ENCODE measurements at places on chromosomes 5 and 9.

GRCh38 chr5:143010351-143010750 lies 240.2 kb downstream of the ARHGAP26 start:
- no peak for DNase-seq

DNA sequence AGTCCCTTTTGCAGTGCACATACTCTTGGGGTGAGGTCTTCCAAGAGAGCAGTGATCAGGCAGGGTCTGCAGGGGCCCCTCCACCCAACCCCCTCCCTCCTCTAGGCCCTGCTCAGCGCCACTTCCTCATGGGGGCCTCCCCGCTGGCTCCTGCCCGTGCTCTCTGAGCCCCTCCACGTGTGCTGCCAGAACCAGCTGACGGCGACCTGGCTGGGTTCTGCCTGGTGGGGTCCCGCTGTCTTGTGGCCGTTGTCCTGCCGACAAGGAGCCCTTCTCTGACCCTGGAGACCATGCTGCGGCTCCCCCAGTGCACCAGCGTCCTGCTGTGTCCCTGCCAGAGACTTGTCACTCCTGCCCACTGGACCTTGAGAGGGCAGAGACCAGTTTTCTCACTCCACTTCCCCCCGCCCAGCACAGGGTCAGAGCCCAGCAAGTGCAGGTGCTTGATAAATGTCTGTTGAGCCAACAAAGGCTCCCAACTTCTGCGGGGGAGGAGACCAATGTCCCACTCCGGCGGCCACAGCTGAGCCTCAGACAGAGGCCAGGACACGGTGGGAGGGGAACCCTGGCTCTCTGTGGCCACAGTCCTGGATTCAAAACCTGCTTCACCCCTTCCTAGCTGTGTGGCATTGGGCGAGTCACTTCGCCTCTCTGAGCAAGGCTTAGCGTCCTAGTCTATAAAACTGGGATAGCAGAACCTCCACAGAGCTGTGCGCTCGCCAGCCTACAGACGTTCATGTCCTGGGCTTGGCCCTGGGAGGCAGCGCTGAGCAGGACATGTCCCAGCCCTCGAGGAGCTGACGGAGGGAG lies 24.8 kb downstream of the SARDH start:
- no peak for DNase-seq

GRCh38 chr5:40484495-40484894 lies 195.2 kb upstream of the PTGER4 start:
- DNase-seq: no peak

DNA sequence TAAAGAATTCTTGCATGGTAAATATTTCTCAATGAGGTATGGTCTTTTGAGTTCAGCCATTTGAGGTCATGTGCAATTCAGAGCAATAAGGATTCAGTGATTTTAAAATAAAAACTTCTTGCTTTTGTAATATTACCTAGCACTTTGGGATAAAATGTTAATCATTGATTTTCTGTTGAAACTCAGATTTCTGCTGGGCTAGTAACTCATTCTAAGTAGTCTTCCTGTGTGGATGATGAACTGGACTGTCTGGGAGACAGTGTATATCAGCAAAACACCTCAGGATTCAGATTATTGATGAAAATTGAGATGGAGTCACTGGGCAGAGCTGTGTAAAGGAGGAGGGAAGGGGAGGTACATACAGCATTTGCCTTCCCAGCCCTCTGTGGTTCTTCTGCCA lies 10.8 kb upstream of the PSAT1 start:
- DNase-seq: no peak

DNA sequence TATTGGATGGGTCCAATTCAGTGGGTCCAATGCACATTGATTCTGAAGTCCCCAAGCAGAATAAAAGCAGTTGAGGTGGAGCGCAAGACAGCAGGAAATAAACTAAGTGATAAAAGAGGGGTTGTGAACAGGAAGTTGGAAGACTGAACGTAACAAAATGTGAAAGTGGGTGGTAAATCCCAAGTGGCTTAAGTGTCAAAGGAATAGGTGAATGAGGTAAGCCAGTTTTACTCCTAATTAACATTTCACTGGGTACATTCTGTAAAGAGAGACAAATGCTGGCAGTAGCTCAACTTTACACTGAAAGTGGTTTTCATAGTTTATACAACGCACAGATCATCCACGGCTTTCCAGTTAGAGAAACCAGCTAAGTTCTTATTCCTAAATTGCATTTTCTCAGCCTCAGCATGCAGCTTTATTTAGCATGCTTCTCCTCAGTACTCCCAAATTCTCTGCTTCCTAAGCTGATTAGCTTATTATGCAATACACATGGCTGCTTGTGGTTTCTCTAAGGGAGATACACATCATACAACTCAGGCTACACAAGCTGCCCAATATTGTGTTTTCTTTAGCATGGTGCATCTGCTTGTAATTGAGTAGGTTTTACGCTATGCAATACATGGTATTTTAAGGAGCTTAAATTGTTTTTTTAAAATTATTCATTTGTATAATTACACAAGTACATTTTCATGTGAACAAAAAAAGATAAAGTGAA lies 34.2 kb upstream of the HSD17B4 start:
- no peak for DNase-seq

DNA sequence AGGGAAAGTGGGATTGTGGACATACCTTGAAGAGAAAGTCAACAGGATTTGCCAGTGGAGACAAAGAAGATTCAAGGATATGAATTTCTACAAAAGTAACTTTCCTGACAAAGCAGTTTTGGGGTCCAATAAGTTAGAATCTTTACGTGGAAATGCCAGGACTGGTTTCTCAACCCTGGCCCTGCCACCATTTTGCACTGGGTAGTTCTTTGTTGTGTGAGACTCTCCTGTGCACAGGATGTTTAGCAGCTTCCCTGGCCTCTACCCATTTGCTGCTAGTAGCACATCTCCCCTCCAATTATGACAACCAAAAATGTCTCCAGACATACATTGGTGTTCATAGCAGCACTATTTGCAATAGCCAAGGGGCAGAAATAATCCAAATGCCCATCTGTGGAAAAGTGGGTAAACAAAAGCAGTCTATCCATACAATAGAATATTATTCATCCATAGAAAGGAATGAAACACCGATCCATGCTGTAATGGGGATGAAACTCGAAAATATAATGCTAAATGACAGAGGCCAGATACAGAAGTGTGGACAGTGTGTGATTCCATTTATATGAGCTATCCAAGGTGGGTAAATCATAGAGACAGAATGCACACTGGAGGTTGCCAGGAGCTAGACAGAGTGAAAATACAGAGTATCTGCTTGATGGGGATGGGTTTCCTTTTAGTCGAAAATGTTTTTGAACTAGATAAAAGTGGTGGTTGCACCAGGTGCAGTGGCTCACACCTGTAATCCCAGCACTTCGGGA lies 91.4 kb downstream of the NSUN2 start:
- DNase-seq: no peak

- peak; percentile 55 for DNase-seq
Observed at GRCh38 chr5:176648474-176649194, 1.4 kb downstream of the TSPAN17 start.

GRCh38 chr5:88882276-88883038 lies 527 bp downstream of the MEF2C start:
- no peak for DNase-seq

DNA sequence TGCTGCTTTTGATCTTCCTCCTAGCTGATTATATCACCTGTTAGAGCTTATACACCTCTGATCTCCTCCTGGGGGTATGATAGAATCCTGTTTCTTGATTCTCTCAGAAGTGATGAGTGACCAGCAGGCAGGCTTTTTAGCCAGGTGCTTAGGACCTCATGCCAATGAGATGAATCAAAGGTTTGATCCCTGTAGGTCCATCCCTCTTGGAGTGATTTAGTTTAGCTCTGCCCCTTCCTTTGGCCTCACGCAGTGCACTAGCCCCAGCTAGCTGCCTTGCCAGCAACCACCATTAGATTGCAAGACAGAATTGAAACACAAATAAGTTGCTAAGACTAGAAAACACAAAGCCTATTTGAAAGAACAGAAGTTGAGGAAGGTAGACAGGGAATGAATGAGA lies 84.4 kb downstream of the ZSWIM6 start:
- DNase-seq: no peak

- no peak for DNase-seq
Observed at GRCh38 chr5:52998552-52999313, 9.6 kb downstream of the ITGA2 start.

DNA sequence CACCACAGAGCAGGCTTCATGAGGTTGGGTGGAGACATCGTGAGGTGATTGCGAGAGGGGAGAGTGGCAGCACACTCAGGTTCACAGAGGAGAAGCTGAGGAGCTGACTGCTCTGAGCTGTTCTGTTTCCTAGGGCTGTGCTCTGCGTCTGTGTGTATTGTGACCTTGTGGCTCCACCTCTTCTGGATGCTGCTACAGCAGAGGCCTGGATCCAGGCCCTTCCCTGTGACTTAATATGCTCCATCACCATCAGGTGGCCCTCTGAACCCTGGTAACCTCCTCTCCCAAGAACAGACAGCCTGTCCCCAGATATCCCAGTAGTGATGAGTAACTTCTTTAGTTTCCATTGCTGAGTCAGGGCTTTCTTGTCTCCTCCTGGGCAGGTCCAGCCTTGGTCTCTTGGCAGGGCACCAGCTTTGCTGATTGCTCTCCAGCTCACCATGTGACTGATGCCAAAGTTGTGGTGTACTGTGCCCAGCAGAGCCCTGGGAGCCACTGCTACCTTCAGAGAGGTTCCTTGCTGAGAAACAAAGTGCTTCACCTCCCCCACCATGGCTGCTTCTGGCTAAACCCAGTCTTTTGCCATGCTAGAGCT lies 212.8 kb upstream of the CHD1 start:
- no peak for DNase-seq

GRCh38 chr5:11642438-11642837 lies 261.8 kb downstream of the CTNND2 start:
- no peak for DNase-seq

- peak; percentile 19 for DNase-seq
Observed at GRCh38 chr9:125255781-125256391, 5.7 kb upstream of the GAPVD1 start.

- no peak for DNase-seq
Observed at GRCh38 chr9:82325907-82326306, 337.3 kb downstream of the SPATA31D1 start.

- no peak for DNase-seq
Observed at GRCh38 chr5:71621741-71622140, 34.6 kb downstream of the MCCC2 start.

GRCh38 chr5:147821766-147822165 lies 9.7 kb downstream of the SPINK1 start:
- DNase-seq: no peak

DNA sequence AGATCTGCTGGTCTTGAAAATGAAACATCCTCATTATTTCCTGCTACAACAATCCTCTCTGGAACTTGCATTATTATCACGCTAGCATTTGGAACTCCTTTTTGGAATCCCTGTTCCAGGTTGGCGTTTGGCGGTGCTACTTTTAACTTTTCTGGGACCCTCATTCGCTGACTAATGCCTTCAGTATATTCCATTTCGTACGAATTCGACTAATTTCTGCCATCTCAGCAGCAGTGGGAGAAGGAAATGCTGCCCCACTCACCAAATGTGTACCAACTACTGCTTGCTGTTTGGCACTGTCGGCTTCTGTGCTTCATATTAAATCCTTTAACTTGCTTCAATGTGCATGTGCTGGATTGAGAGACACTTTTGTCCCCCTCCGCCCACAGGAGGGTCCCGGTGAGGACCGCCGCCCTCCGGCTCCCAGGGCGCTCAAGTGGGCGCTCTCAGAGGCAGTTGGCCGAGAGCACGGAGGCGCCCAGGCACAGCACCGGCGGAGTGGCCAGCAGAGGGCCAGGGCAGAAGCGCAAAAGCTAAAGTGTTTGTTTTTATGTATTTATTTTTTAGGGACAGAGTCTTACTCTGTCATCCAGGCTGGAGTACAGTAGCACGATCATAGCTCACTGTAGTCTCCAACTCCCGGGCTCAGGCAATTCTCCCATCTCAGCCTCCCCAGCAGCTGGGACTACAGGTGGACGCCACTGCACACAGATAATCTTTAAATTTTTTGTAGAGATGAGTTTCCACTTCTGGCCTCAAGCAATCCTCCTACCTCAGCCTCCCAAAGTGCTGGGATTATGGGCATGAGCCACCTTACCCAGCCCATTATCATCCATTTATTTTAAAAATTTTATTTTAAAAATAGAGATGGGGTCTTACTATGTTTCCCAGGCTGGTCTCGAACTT lies 11.9 kb downstream of the PDE6A start:
- peak; percentile 6 for DNase-seq

GRCh38 chr5:84599964-84600363 lies 215.3 kb upstream of the EDIL3 start:
- no peak for DNase-seq

- DNase-seq: no peak
Observed at GRCh38 chr9:69045821-69046220, 10.3 kb downstream of the FXN start.

DNA sequence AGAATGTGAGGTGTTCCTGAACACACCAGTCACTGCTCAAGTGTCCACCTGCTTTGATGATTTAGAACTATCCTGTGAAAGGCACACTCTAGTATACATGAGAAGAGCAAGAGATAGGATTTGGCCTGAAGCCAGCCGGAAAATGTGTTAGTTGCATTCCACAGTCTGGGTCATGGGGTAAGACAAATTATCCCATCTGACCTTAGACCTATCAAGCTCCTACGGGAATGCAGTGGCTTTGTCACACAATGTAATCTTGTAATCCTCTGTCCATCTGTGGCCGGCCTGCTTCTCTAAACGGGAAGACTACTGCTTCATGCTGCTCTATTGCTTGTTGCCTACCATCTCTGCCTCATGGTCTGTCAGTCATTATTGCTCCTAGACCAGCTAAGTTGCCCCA lies 92.4 kb upstream of the PRRC1 start:
- no peak for DNase-seq

DNA sequence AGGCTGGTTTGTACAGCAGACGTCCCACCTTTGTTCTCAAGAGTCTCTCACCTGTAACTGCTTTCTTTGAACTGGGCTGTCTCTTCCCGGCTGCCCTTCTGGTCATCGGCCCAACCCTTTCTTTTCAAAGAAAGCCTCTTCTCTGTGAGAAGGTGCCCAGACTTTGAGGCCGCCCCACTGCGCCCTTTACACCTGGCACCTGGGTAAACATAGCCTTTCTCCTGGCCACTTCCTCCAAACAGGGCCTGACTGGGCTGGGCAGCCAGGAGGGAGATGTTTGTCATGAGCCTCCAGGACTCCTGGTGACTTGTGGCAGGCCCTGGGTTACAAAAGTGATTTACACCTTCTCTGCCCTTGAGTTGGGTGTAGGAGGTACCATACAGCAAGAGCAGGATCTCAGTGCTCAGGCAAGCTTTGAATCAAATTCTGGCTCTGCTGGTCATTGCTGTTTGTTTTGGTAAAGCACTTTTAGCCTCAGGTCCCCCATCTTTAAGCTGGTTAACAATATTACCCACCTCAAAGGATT lies 127.2 kb upstream of the CXCL14 start:
- DNase-seq: no peak

GRCh38 chr5:102833146-102833545 lies 78.0 kb downstream of the PAM start:
- no peak for DNase-seq

DNA sequence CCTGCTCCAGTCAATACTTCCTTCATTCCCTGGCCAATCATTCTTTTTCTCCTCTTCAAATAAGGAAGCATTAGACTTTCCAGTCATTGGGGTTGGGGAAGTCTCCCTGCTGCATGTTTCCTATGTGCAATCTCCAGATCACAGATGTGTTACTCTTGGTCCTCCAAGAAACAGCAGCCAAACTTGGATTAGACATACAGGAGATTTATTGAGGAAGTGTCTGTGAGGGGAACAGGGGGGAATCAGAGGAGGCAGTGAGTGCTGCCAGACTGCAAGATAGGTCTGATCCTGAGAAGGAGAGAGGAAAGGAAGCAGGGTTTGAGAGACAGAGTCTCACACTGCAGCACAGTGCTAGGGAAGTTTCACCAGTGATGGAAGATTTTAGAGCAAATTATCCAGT lies 40.6 kb upstream of the SLIT3 start:
- DNase-seq: no peak

Measured in CD4-positive, alpha-beta T cell treated with Interleukin-6 for 4 hours (primary cell).